ENCODE measurements at places on chromosomes 12 and 14.

DNA sequence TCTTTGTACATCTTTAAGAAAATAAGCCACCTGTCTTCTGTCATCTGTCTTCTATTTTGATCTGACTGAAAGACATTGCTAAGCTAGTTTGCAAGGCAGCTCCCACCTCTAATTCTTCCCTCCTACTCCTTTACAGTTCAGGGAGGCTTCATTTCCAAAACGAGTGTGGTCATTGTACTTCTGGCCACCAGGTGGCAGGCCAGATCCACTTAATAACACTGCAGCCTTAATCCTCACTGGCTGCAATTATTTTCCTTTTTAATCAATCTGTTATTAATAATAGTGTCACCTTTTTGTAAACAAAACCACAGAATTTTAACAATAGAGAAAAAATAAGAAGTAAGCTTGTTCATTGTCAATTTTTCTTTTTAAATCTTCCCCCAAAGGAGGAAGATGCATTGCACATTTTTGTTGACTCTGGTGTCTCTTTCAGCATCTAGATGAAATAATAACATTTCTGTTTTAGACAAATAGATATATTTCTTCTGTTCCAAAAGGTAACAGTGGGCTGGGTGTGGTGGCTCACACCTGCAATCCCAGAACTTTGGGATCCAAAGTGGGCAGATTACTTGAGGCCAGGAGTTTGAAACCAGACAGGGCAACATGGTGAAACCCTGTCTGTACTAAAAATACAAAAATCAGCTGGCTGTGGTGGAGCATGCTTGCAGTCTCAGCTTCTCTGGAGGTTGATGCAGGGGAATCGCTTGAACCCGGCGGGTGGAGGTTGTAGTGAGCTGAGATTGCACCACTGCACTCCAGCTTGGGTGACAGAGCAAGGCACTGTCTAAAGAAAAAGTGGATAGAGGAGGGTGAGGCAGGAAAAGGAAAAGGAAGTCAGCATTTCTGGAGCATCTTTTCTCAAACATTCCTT, 23.3 kb downstream of the GABARAPL1 start:
- DNase-seq: peak; percentile 54

GRCh38 chr12:110344657-110345056, 58.9 kb downstream of the ANAPC7 start:
- DNase-seq: no peak

GRCh38 chr12:94873734-94874517, 129.6 kb downstream of the NDUFA12 start:
- DNase-seq: no peak

DNA sequence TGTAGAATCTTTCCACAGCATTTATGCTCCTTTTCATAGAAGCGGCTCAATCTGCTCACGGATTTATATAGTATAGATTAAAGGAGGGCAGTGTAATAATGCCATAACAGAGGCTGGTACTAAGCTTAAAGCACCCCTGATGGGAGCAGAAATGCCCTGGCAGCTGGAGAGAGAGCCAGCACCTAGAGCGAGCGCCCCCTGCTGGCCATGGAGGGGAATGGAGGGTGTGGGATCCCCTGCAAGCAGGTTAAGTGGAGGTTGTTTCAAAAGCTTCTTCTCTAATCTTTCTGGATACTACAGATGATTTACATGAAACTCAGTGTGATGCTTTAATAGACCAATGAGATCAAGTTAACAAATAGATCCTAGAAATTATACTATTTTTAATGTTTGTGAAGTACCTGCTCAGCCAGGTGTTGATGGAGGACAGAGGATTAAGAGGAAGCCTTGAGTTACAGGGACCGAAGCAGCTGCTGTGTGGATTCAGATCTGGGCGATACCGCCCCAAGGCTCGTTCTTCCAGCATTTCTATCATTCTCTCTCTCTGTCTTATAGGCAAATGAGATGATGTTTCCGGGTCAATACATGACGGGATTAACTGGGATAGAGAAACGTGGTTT, 1519.3 kb upstream of the TMEM132C start:
- peak; percentile 51 for DNase-seq

DNA sequence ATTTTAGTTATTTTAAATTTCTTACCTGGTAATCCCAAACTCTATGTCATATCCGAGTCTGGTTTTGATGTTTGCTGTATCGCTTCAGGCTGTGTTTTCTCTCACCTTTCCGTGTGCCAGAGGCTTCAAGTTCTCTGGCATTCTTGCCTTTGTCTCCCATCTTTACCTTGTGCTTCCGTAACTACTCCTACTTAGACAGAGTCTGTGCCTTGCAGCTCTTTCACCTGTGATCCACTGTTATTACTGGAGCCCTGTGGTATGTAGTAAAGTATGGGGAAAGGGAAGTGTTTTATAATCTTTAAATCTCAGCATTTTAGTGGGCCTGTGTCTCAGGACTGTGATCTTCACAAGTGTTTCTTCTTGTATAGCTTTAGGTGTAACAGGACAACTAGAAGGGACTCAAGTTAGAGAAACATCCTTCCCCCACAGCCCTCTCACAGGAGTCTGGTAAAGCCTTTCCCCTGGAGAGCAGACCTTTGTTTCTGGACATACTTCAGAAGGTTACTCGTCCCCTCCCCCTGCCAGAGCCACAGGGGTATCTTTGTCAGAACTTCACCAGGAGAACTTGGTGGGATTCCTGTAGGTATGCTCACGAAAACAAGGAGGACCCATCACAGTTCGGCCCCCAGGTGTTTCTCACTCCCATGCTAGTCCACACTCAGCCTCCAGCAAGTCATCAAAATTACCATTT, 11.1 kb downstream of the IFNG start:
- DNase-seq: no peak

DNA sequence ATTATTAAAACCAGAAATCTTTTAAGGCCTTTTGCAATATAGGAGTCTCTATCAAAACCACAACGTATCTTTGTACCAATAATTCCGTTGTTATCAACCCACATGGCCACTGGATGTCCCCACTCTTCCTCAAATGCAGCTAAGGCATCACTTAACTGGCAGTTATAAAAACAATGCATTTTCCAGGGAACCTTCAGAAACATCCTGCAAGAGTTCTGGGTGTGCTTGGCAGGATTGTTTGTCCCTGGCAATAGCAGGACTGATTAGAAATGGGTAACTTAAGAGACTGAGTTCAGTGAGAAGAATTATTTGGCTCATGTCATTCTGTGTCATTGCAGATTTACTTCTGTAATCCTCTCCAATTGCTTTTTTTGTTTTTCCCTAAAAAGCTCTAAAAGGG, 112.0 kb downstream of the SLC15A5 start:
- peak; percentile 19 for DNase-seq

- DNase-seq: no peak
Observed at GRCh38 chr14:70648346-70648745, 6.6 kb downstream of the TTC9 start.

GRCh38 chr14:95862243-95862642, 14.4 kb upstream of the TUNAR start:
- no peak for DNase-seq

DNA sequence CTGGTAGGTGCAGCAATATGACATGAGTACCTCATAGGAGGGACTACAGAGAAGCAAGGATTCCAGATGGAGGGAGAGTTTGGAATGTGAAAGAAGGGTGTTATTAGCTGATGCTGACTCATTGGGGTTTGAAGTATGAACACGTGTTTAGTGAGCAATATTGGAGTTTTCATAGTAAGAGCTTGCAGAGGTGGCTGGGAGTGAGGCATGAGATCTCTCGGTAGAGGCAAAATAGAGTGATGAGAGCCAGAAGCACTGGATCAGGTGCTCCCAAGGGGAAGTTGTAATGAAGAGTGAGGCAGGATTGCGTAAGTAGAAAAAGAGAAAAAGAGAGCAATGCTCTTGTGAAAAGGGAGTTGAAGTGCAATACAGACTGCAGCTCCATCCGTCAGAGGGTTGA, 42.1 kb downstream of the MGST1 start:
- DNase-seq: no peak

DNA sequence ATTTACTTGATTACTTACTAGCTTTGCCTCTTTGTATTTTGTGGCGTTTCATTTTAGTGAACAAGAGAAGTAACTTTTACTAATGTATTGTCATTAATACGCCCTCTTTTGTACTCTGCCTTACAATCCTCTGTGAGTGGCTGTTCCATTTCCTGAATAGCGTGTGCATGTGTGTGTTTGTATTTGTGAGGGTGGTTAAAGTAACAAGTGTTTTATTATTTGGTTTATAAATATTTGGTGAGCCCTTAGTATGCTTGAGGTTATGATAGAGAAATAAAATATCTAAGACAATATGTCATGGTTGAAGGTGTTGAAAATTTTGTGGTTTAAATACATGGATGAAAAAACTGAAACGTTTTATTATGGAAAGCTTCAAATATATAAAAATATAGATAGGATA, 71.7 kb upstream of the REP15 start:
- DNase-seq: no peak

- DNase-seq: no peak
Observed at GRCh38 chr14:89240414-89240813, 176.6 kb downstream of the FOXN3 start.

GRCh38 chr12:106801830-106802533, 27.5 kb downstream of the RIC8B start:
- DNase-seq: no peak

- no peak for DNase-seq
Observed at GRCh38 chr12:118607831-118608230, 231.5 kb downstream of the SUDS3 start.

- no peak for DNase-seq
Observed at GRCh38 chr12:55469291-55469690, 647 bp downstream of the OR6C70 start.

- no peak for DNase-seq
Observed at GRCh38 chr12:4268329-4269181, 5.0 kb upstream of the CCND2 start.

GRCh38 chr14:74538411-74539391, 45.1 kb downstream of the ISCA2 start:
- no peak for DNase-seq

DNA sequence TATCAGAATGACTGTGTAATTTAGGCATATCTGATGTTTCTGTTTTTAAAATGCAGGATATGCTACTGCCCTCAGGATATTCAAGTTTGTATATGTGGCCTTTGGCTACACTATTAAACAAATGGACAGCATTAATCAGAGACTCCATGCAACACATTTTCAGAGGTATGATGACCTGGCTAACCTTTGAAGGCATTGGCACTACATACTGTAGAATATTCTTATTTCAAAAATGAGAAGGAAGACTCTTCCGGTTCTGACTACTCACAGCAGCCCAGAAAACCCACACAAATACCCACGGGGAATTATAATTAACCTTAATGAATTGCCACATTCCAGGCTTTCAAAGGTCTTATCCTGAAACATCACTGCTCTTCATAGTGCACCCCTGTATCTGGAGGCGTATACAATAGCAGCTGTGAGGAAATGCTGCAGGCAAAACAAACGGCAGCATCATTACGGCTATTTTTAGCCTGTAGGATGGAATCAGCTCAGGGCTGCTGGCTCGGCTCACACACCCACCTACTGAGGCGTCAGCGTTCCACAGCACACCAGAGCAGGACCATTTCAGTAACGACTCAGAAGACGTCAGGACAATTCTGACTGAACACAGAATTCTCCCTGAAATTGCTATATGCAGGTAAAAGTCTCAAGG, 648.5 kb downstream of the RPS29 start:
- DNase-seq: no peak

- DNase-seq: no peak
Observed at GRCh38 chr12:68514807-68515411, 95.8 kb upstream of the RAP1B start.

DNA sequence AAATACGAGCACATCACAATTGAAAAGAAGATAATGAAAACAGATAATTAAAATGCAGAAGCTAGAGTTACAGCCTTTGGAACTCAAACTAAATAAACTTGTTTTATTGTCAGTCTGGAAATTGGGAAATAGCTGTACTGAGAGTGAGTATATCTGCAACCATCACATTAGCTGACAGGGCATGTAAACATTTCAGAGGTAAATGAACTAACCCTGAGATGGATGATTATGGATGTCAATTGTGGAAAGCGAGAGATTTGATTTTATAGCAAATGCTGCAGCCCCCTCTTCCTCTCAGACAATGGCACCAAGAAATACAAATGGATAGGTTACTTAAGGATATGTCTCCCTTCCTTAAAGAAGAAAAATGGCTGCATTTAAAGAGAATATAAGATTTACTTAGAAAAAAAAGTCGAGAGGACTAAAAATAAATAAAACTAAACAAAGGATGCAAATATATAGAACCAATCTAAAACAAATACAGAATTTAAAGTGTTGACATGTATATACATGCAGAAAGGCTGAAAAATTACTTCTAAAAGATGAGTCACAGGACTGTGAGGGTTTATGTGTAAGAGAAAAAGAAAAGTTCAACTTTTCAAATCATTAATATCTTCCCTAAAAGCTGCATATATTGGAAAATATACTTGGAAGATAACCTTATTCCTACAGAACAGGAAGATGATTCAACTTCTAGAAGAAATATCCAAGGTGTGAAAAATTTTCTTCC, 120.3 kb upstream of the FLRT2 start:
- no peak for DNase-seq

- no peak for DNase-seq
Observed at GRCh38 chr14:85590784-85591183, 60.8 kb downstream of the FLRT2 start.

GRCh38 chr12:56220611-56221231, 1.0 kb downstream of the RNF41 start:
- no peak for DNase-seq

DNA sequence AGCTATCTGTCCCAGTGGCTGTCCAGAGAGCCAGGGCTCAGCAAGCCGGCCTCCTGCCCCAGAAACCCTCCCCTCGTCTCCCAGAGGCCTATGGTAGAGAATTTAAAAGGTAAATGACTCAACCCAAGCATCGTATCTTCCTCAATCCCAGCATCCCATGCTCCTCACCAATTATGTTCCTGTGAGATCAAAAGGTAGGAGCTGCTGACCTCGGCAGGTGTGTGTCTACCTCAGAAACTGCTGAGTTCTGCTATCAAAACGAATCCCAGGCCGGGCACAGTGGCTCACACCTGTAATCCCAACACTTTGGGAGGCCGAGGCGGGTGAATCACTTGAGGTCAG, 49.3 kb downstream of the FOXN3 start:
- no peak for DNase-seq

- no peak for DNase-seq
Observed at GRCh38 chr14:68144051-68144681, 324.6 kb downstream of the RAD51B start.

DNA sequence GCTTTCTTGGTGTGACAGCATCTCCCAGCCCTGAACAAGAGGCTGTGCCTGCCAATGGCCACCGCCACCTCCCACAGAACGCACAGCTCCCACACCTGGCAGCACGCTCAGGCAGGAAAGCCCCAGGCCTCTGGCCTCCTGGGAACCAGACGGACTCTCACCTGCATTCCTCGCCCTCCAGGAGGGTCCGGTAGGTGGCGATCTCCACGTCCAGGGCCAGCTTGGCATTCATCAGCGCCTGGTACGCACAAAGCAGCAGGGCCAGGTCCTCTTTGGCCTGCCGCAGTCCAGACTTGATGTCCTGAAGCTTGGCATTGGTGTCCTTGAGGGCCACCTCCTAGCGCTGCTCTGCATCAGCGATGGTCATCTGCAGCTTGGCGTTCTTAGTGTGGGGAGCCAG, 12.1 kb upstream of the KRT77 start:
- DNase-seq: no peak

- DNase-seq: no peak
Observed at GRCh38 chr12:127170226-127171180, 1096.5 kb upstream of the TMEM132C start.

- DNase-seq: no peak
Observed at GRCh38 chr14:85342858-85343607, 186.9 kb upstream of the FLRT2 start.

All from GM20000 (cell line).